Left hindlimb (tissue), 1 donor: ENCODE measurements at places on chromosomes 16 and 17.

- DNase-seq: no peak
Measured at GRCh38 chr17:6177941-6178694, 107.9 kb downstream of the WSCD1 start.

- DNase-seq: peak; percentile 79
Measured at GRCh38 chr17:75749545-75750389, 15.2 kb downstream of the GALK1 start.

- DNase-seq: no peak
Measured at GRCh38 chr17:72760368-72760767, 332.1 kb downstream of the SLC39A11 start.

- no peak for DNase-seq
Measured at GRCh38 chr17:76461765-76462555, 5.4 kb upstream of the AANAT start.

- no peak for DNase-seq
Measured at GRCh38 chr16:10943064-10943353, 741 bp upstream of the DEXI start.

DNA sequence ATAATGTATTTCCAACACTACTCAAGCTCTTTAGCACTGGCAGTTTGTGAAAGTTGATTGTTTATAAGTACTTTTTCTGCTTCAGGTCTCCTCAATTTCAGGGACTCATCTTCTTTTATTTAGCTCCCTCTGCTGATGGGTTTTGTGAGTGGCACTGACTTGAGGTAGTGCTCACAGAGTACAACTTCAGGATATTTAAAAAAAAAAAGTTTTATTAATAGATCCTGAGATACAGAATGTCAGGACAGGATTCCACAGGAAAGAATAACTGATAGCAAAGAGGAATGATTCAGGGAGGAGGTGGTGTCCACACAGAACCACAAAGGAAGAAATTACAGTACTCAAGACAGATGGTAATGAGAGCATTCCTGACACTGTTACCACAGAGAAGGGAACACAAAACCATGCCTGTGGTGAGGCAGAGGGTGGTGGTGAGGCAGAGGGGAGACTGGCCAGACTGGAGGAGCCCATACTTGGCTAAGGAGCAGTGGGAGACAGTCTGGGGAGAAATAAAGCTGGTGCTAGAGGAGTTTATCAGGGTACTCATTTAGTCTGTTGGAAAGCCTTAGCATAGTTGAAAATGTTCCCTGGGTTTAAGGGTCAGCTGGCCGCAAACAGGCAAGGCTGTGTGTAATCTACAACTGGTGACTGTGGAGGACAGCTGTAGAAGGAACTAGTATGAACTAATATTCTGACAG is 63.7 kb downstream of the SPAG9 start:
- peak; percentile 80 for DNase-seq

DNA sequence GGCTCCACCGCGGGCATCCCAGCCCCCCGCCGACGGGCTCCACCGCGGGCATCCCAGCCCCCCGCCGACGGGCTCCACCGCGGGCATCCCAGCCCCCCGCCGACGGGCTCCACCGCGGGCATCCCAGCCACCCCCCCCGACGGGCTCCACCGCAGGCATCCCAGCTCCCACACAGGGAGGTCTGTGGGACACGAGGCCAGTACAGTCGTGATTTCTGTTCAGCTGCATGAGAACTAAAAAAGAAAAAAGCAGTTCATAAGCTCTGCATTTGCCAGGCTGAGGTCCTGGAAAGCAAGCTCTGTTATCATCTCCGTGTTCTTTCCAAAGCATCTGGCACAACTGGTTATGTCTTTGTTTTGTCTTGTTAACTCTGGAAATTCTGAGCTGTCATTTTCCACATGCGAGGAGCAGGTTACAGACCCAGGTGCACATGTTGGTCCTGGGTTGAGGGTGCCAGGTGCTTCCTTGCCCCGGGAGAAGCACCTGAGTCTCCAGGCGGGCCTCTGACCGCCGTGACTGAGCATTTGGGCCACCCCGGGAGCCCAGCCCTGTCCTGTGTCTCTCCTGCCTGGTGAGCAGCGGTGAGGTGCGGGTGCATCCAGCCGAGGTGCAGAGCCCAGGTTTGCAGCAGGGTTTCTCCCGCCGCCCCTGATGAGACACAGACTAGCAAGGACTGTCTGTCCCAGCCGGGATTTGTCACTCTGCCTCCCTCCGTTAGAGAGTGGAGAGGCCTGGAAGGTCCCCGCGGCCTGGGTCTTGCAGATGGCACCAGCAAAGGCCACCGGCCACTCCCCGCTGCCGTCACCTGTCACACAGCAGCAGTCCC is 9.9 kb upstream of the WFIKKN1 start:
- DNase-seq: no peak
